Activated naive CD8-positive, alpha-beta T cell treated with anti-CD3 and anti-CD28 coated beads for 36 hours (primary cell): ENCODE measurements at places on chromosomes 2 and 18. TPM values are rescaled to one million over a fixed set of nuclear protein-coding genes. Genes with fewer than 3 reads are reported as not detected.

L3MBTL4 gene
- 0.37 TPM for total RNA-seq

DNA sequence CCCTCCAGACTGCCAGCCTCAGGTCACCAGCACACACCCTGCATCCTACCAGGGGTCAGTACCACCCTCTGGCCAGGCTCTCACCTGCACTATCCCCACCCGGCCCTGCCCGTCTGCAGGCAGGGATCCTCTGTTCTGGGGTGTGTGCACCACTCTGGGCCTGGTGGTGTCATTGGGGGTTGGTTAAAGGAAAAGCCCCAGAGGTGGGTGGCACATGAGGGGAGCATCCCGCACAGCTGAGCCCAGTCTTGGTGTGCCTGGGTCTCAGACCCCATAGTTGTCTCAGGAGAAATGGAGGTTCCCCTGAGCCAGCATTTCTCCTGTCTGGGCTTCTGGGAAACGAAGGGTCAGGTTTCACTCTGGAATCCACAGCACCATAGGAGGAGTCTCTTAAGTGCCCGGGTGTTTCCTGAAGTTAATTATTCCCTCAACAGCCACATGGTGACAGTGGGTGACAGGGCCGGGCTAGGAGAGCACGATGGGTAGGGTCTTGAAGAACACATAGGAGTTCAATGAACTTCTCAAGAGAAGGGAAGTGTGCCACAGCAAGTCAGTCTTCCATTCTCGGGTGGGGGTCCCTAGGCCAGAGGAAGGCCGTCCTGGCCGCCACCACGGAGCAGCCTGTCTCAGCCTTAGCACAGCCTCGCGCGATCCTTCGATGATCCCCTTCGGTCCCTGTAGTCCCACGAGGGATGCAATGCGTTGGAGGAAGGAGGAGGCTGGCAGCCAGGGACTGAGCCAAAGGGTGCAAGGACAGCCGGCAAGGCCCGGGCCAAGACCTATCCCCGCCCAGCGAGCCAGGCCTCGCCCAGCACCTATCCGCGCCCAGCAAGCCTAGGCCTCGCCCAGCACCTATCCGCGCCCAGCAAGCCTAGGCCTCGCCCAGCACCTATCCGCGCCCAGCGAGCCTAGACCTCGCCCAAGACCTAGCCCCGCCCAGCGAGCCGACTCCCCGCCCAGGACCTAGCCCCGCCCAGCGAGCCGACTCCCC lies 1.1 kb upstream of the FARP2 start:
- peaks cover 22% of the 10 kb centered on the region for H3K4me1 ChIP-seq
- H3K36me3 ChIP-seq = peaks cover 19% of the 10 kb centered on the region
- no peaks in the 10 kb centered on the region for H3K27me3 ChIP-seq
- no peak overlapping the region for H3K4me3 ChIP-seq

DNA sequence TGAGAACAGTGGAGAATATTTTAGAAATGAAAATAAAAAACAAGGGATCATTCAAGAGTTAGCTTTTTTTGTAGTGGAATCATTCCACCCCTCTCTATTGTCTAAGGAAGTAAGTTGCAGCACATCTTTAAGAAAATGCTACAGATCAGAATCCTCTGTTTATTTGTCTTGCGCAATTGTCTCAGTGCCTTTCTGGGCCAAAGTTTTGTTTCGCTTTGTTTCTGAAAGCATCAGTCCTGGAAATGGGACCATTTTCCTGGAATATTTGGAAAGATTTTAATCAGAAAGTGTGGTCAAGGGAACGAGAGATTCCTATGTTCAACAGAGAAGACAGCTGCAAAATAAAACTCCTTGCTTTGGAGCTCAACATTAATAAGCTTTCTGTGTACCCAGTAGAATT lies 74.0 kb downstream of the NRXN1 start:
- no peak overlapping the region for H3K27ac ChIP-seq
- no peak overlapping the region for H3K4me3 ChIP-seq
- H3K4me1 ChIP-seq = no peaks in the 10 kb centered on the region
- DNase-seq = no peak

DNA sequence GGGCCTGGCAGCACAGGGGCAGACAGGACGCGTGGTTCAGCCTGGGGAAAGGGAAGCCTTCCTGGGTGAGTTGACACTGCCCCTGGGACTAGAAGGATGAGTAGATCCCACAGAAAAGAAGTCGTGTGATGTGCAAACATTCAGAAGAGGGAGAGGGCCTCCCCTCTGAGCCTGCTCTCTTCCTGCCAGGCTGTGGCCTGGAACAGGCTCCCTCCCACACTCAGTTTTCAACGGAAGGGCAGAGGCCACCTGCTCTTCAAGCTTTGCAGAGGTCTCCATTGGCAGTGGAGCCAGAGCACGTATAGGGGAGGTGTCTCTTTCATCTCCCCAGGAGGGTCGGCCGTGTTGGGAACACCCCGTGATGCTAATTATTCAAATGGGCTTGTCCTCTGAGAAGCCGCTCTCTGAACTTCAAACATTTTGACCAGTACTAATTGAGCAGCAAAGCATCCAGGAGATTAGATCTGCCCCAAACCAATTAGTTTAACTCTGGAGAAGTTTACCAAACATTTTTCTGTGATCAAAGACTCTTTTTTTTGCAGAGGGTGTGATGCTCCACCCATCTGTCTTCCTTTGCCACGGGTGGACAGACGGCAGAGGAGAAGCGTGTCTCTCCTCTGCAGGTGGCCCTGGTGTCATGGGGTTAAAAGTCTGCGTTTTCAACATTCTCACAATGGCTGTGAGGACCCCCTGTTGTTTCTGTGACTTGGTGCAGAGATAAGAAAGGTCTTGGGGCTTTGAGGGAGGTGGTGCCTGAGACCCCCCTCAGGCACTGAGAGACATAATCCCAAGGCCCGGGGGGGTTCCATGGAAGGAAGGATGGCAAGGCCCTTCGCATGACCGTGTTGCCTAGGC lies 29.5 kb upstream of the ODC1 start:
- no peak overlapping the region for H3K4me3 ChIP-seq
- peak; percentile 28 for DNase-seq
- H3K4me1 ChIP-seq = peaks cover 19% of the 10 kb centered on the region
- no peaks in the 10 kb centered on the region for H3K27me3 ChIP-seq
